ENCODE measurements at places on chromosomes 2 and 18.
A peak's percentile ranks its signal among the peaks of the same experiment; 100 is the strongest.

DNA sequence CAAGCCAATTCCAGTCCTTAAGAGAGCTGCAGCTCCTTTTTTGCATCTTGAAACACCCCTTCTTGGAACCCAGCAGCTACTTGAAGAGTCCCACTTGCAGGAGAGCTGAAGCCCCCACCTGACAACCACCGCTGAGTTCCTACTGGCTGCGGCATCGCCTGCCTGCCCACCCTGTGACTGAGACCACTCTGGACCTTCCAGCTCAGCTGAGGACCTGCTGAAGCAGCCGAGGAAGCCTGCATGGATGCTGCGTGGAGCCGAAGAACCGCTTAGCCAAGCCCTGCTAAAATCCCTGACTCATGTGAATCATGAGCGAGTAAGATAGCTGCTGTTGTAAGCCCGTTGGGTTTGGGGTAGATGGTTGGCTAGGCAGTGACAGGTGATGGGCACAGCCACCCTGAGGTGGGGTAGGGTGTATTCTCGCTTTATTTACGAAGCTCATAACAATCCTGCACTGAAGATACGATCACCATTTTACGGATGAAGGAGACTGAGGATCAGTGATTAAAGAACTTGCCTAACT is 78.4 kb downstream of the INHBB start:
- DNase-seq, result no peak

- DNase-seq, result no peak
Observed at GRCh38 chr2:126889496-126890135, 9.1 kb upstream of the TEX51 start.

- no peak for DNase-seq
Observed at GRCh38 chr2:75894170-75894569, 183.5 kb upstream of the GCFC2 start.

DNA sequence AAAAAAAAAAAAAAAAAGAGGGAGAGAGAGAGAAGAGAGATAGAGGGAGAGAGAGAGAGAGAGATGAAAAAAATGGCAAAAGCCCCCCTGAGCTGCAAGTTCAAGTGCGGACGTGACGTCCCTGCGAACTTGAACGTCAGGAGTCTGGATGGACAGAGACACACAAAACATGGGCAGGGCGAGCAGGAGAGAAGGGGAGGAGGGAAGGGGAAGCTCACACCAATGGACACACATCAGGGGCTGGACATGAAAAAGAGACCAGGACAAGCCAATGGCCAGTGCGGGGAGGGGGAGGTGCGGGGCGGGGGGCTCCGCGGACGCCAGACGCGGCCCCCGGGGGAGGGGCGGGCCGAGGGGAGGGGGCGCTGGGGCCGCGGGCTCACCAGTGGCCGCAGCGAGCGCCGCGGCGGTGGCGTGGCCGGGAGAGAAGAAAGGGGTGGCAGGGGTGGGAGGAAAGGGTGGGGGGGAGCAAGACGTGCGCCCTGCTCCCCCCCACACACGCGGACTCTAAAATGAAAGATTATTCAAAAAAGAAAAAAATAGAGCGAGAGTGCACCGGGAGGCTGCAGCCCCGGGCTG is at the start of gene BCL11A:
BCL11A (minus strand) TSS at position 160 of the 579 bp plus-strand sequence. CDS start 384 bp downstream, outside the sequence.
- DNase-seq, result peak; percentile 93

GRCh38 chr2:182977463-182977862 is 60.8 kb downstream of the NCKAP1 start:
- DNase-seq, result no peak

DNA sequence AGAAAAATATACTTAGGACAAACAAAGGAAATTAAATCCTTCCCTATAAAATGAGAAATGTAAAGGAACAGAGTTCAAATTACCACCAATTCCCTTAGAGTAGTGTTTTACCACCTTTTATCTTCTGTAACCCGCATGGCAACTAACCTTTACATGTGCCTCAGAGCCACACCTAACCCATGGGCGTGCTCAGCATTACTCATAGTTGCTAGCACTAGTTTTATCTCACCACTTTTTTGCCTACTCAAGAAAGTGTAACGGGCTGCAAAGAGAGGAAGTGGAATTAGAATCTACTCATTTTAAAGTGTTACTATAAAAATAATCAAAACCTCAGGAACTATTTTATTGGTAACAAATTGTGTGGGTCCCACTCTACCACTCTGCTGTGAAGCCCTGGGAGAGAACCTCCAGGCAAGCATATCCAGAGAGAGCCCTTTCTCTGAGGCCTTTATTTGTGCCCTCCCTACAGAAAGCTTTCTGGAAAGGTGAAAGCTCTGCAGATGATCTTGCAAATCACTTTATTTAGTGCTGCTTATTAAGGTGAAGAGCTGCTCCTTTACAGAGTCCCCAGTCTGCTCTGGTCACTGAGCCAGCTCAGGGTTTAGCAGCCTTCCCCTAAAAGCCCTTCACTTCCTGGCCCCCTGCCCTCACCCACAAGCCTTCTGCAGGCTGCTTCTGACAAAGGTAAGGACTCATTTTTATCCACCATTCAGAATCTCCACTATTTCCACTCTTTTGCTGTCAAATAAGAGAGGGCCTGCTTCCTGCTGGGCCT is 98.8 kb downstream of the TRABD2A start:
- DNase-seq, result peak; percentile 68

DNA sequence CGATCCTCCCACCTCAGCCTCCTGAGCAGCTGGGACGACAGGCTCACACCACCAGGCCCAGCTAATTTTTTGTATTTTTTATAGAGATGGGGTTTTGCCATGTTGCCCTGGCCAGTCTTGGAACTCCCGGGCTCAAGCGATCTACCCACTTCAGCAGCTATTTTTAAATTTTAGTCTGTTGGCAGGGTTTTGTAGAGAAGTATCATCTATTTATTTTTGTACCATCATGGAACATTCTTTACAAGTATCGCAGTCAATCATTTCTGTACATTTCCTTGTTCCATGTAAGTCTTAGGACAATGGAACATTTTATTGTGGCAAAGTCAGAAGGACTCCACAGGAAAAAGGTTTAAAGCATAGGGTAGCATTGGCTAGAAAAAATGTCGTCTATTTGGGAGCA is 94.6 kb downstream of the UGGT1 start:
- no peak for DNase-seq

GRCh38 chr2:156803243-156803642 is 367.1 kb downstream of the GPD2 start:
- DNase-seq, result no peak

DNA sequence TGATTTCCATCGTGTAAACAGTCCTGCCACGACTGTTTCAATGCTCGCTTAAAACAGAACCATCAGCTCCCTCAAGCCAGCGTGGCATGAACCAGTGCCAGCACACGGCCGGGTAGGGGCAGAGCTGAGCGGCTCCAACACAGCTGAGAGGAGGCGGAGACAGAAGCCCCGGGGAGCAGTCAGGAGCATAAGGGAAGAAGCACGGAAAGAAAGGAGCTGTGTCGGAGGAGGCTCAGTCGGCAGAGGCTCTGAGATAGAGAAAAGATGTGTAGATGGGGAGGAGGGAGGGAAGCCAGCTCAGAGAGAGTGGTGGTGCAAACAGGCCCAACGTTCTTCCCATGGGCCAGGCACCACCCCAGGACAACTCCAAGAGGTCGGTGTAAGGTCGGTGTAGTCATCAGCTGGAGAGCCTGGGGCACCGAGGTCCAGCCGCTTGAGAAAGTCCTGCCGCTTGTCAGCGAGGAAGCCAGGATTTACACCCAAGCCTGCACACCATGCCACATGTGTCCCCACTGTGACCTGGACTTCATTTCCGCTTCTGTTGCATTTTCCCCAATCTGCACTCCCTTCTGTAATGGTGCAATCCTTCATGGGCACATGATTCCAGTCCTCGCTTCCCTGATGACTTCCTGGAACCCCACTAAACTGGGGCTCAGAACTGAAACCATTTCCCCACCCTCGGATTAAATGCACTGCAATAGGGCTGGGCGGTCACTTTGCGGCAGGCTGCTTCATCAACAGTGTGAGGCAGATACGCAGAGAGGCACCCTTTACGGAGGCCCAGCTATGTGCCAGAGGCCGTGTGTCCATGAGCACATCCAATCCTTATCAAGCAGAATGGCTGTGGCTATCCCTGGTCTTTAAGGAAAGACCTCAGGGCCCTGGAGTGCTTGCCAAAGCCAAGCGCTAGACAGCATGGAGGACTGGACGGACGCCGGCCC is 43.5 kb downstream of the CYP27C1 start:
- no peak for DNase-seq

DNA sequence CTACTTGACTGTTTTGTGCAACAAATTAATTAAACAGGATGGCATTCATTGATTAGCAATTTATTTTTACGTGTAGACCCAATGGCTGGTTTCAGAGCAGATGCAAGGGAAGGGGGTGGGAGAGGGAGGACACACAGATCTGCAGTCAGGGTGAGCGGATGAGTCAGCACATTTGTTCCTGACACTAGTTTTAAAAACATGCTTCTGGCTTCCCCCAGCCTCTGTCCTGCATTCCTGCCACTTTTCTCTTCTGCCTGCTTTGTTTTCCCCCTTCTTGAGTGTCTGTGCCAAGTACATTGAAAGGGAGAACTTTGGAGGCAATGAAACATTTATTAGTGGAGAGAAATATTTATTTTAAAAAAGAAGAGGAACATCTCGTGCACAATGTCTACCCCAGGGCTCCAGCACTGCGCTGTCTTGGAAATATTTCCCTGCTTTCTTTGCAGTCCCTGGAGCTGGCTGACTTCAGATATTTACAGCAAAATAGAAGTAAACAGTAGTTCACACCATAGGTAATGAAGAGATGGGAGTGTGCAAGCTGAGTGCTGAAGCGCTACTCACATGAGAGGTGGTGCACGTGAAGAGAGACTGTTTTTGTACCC is 52.2 kb downstream of the NRP2 start:
- peak; percentile 84 for DNase-seq

- DNase-seq, result no peak
Observed at GRCh38 chr18:41719808-41720207, 235.2 kb upstream of the PIK3C3 start.

DNA sequence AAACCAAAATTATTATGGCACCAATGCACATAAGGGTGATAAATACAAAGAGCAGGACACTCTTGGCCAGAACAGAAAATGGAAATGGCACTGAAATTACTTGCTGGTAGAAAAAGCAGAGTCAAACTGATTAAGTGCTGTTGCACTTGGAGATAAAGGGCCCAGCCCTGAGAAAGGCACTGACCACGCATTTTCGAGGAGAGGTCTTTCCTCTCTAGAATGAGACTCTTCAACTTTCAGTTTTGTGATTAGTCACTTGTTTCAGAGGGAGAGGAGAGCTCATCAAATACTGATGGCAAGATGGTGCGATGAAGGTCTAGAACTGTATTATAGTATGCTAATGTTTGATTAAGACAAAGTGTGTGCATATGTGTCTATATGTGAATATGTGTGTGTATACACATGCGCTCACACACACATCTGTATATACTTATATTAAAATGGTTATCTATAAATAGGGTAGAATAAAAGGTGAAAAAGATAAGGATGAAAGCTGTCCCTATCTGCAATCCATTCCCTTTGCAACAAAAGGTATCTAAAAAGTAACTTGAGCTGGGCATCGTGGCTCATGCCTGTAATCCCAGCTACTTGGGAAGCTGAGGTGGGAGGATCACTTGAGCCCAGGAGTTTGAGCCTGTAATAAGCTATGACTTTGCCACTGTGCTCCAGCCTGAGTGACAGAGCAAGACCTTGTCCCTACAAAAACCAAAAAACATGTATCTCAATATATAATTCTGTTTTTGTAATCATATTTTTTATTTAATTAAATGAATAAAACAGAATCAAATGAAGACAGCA is 48.8 kb upstream of the ZDBF2 start:
- DNase-seq, result no peak

DNA sequence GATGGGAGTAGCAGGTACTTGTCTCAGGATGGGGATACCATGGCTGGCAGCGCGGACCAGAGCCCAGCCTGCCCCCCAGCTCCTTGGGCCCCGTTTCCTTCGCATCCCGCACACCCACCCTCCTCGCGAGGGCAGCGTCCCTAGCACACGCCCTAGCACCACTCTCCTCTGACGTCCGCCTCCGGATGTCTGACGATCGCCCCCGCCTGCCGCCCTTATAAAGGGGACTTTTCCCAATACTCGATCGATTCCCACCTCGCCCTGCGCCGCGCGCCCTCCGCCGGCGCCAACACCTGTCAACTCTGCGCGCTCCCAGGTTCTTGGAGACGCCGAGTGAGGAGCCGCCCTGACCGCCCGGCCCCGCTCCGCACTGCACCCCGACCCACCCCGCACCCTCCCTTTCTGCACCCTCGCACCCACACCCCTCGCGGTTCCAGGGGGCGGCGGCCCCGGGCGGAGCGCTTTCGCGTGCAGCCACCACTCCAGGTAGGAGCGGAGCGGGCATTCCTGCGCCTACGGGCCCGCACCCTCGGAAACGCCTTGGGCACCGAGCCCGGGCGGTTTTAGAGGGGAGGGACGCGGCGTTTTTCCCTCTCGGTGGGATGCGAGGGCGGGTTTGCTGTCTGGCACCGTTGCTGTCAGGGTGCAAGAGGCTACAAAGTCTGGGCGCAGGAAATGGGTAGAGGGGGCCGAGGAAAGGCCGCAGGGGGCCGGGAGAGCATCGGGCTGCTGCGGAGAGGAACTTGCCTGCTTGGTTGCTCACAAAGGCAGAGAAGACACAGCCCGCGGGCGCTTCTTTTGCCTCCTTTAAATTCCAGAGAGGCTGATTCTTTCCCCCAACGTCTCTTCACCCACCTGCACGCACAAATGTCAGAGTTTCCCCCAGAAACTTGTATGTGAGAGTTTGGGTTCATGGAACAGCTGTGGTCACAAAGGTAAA is at the start of gene SLC5A7:
SLC5A7 (plus strand) TSS at position 247 of the 940 bp plus-strand sequence. CDS start 1,632 bp downstream, outside the sequence.
- no peak for DNase-seq

DNA sequence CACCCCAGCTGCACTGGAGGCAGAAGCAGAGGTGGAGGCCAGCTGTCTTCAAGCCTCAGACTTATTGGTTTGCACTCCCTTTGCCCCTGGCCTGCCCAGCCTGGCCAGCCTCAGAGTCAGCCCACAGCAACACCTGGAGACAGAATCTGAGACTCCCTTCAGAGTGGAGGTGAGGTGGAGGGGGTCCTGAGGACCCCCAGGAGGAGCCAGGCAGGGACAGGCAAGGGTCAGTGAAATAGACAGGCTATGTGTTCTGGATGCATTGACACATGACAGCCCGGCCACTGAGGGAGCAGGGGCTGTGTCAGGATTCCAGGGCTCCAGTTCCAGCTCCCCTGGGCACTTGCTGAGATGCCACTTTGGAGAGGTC is 309.7 kb downstream of the MYCN start:
- DNase-seq, result no peak
